Karpas-422 (cell line): ENCODE measurements at places on chromosomes 2 and 18. TPM values are rescaled to one million over a fixed set of nuclear protein-coding genes. Genes with fewer than 3 reads are reported as not detected.

GRCh38 chr2:33457556-33458247 is 18.7 kb upstream of the RASGRP3 start:
- H3K4me1 ChIP-seq, result peaks cover 3% of the 10 kb centered on the region
- no peaks in the 10 kb centered on the region for H3K36me3 ChIP-seq
- DNase-seq, result no peak
- no peaks in the 10 kb centered on the region for H3K27me3 ChIP-seq

GRCh38 chr2:34731292-34731691 is 1132.2 kb upstream of the FAM98A start:
- DNase-seq, result no peak
- H3K27me3 ChIP-seq, result no peaks in the 10 kb centered on the region
- no peaks in the 10 kb centered on the region for H3K36me3 ChIP-seq

DNA sequence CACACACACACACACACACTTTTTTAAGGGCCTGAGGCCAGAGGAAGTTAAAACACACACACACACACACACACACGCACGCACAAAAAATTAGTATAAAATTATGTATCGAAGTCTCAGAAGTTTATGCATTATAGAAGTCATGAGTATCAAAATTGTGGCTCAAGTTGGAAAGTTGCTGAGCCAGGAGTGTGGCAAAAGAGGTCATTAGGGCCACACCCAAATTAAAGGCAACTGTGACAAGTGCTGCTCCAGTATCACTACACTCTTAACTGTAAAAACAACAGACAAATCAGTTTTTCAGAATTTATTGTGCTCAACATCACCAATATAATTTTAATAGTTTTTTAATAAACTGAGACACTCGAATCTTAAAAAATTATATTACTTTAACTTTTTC is 36.9 kb downstream of the YWHAQ start:
- H3K4me3 ChIP-seq, result no peak overlapping the region
- H3K36me3 ChIP-seq, result peaks cover 46% of the 10 kb centered on the region; the same call in 1 of the 2 replicates
- 0 out of 2 replicates have a peak overlapping the region, but pooled peaks have one; percentile 51 for H3K27ac ChIP-seq

- H3K4me1 ChIP-seq, result no peaks in the 10 kb centered on the region
- no peak for DNase-seq
- H3K36me3 ChIP-seq, result no peaks in the 10 kb centered on the region
- no peak overlapping the region for H3K27ac ChIP-seq
- no peaks in the 10 kb centered on the region for H3K27me3 ChIP-seq
Observed at GRCh38 chr18:37486848-37487247, 78.8 kb downstream of the CELF4 start.

GRCh38 chr2:136025057-136025973 is 39.9 kb upstream of the DARS1 start:
- H3K4me3 ChIP-seq, result no peak overlapping the region
- no peaks in the 10 kb centered on the region for H3K36me3 ChIP-seq
- H3K4me1 ChIP-seq, result no peaks in the 10 kb centered on the region

DNA sequence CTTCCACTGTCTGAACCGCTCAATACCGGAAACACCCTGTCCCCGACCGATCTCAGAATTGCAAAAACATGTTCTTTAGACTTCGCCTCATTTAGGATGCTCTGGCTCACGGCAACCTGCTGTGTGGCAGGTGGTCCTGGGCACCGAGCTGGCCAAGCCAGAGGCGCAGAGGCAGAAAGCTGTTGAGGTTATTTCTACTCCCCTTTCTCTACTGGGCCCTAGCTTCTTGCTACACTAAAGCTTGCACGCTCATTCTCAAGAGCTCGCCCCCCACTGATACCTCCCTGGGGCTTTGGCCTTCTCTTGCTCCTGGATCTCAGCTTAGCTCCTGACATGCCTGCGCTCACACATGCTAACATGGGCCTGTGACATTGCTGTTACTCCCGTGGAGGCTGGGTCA is 417.4 kb downstream of the LPIN1 start:
- DNase-seq, result no peak
- peaks cover 9% of the 10 kb centered on the region for H3K4me1 ChIP-seq
- no peaks in the 10 kb centered on the region for H3K27me3 ChIP-seq

DNA sequence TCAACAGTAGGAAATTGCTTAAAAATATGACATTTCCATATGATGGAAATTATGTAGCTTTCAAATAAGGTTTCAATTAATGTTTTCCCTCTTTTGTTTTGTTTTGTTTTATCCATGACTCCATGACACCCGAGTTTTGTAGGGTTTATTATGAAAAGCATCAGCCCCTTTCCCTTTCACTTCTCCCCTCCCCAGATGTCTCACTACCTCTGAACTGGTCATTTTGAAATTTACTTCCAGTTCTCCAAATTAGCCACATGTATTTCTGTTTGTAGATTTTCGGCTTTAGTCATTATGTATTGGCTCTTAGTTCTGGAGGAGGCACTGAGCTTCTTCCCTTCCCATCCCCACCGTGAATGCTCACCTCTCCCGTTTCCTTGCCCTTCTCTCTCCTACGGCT is 18.6 kb upstream of the VPS4B start:
- H3K27me3 ChIP-seq, result no peaks in the 10 kb centered on the region
- DNase-seq, result no peak
- no peaks in the 10 kb centered on the region for H3K36me3 ChIP-seq
- peaks cover 14% of the 10 kb centered on the region for H3K4me1 ChIP-seq
- H3K27ac ChIP-seq, result no peak overlapping the region

GRCh38 chr2:182207049-182207746 is 219.6 kb downstream of the PDE1A start:
- no peaks in the 10 kb centered on the region for H3K36me3 ChIP-seq
- no peaks in the 10 kb centered on the region for H3K27me3 ChIP-seq
- no peak for DNase-seq
- H3K4me3 ChIP-seq, result no peak overlapping the region
- H3K4me1 ChIP-seq, result 0 out of 2 replicates have a peak, but pooled peaks cover 2% of the 10 kb centered on the region

DNA sequence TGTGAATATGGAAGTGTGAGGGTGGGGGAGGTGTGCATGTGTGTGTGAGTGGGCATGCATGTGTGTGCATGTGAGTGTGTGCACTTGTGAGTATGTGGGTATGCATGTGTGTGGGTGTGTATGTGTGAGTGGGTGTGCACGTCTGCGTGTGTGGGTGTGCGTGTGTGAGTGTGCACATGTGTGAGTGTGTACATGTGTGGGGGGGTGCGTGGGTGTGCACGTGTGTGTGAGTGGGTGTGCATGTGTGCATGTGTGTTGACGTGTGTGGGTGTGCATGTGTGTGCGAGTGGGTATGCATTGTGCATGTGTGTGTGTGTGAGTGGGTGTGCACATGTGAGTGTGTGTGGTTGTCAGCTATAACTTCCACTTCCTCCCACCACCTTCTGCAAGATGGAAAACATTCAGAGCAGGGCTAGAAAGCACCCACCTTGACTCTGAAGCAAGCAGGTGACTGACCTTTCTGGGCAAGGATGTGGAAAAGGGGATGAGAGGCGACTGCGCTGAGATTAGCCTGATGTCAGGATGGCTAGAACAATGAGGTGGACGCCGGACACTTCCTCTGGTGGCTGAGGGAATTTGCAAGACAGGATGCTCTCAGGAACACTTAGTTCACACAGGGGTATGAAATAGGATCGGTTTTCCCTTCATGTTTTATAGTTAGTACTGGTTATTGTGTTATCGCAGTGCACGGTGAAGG is 103.6 kb downstream of the ACKR3 start:
- H3K4me3 ChIP-seq, result no peak overlapping the region
- H3K27me3 ChIP-seq, result no peaks in the 10 kb centered on the region
- no peaks in the 10 kb centered on the region for H3K4me1 ChIP-seq

DNA sequence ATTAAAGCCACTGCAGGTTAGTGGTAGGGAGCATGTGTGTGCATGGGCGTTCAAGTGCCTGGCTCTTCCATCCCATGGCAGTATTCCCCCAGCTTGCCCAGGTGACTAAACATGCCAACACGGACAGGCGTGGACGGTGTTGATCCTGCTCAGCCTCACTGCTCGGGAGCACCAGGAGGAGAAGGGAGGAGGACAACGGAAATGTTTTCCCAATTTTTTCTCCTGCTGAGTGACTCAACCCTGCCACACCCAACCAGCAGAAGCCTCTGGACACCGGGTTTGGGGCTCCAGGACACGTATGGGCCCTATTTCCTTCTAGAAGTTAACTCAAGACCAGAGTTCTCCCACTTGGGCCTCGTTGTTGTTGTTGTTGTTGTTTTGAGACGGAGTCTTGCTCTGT is 139.1 kb downstream of the CYP26B1 start:
- no peaks in the 10 kb centered on the region for H3K36me3 ChIP-seq
- H3K4me3 ChIP-seq, result no peak overlapping the region
- no peaks in the 10 kb centered on the region for H3K27me3 ChIP-seq
- H3K4me1 ChIP-seq, result no peaks in the 10 kb centered on the region
- DNase-seq, result no peak

- no peaks in the 10 kb centered on the region for H3K27me3 ChIP-seq
- H3K4me3 ChIP-seq, result no peak overlapping the region
- H3K4me1 ChIP-seq, result no peaks in the 10 kb centered on the region
Observed at GRCh38 chr2:19336781-19337180, 21.6 kb downstream of the OSR1 start.

DNA sequence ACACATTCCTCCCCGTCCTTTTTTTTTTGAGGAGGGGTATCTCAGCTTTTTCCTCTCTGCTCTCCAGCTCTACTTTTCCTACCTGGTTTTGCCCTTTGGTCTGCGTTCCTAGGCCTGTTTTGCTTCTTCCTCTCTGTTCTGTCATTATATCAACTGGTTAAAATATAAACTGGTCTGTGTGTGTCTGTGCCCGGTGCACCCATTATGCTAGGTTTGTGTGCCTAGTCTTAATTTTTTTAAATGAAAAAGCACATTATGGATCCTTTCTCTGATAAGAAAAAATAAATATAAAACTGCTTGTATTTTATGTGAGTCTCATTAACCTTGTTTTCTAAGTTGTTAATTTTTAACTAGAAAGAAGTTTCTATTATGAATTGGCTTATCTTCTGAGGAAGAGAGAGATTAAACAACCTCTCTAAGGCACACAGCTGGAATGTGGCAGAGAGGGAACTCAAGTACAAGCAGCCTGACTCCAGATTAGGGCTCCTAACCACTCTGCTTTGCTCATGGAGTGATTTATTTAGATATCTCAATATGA is 17.4 kb downstream of the SLC38A11 start:
- no peaks in the 10 kb centered on the region for H3K4me1 ChIP-seq
- no peaks in the 10 kb centered on the region for H3K27me3 ChIP-seq
- no peak overlapping the region for H3K4me3 ChIP-seq

DNA sequence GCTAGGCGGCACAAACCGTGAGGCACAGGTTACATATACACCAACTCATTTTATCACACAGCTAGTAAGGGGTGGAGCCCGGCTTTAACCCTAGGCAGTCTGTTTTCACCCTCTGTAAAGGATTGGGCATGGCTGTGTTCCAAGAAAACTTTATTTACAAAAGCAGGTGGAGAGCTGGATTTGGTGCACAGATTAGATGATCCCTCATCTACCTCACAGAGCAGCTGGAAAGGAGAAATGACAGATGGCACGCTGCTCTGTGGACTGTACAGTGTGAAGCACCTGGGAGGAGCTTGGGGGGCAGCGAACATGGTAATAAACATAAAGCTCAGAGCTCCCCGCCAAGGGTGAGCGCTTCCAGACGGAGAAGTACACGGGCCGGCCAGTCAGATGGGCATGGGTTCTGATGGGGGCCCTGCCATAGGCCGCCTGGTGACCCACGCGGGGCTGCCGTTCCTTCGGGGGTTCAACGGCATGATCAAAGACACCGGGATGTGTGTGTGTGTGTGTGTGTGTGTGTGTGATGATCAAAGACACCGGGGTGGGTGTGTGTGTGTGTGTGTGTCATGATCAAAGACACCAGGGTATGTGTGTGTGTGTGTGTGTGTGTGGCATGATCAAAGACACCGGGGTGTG is 862 bp upstream of the TMEM177 start:
- H3K27me3 ChIP-seq, result no peaks in the 10 kb centered on the region
- no peak overlapping the region for H3K4me3 ChIP-seq
- no peak for DNase-seq
- peaks cover 12% of the 10 kb centered on the region for H3K4me1 ChIP-seq
- H3K27ac ChIP-seq, result no peak overlapping the region

DNA sequence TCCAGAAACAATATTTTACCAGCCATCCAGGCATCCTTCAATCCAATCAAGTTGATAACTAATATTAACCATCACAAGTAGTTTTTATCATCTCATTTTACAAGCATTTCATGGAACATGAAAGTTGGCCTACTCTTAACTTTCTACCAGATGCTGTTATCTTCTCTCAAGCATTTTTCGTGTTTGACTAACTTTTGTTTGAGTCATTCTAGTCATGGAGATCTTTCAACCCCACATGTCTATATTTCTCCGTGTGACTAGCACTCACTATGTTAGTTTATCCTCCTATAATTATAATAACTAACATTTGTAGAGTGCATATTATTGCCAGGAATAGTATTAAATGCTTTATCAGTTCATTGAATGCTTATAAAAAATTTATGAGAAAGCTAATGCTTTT is 307.0 kb upstream of the CWC22 start:
- H3K4me1 ChIP-seq, result no peaks in the 10 kb centered on the region
- H3K36me3 ChIP-seq, result no peaks in the 10 kb centered on the region
- no peak overlapping the region for H3K27ac ChIP-seq
- no peak overlapping the region for H3K4me3 ChIP-seq
- no peak for DNase-seq
- no peaks in the 10 kb centered on the region for H3K27me3 ChIP-seq

GRCh38 chr2:233815861-233816260 is 37.7 kb downstream of the MROH2A start:
- no peak for DNase-seq
- no peak overlapping the region for H3K4me3 ChIP-seq
- H3K27me3 ChIP-seq, result no peaks in the 10 kb centered on the region
- H3K4me1 ChIP-seq, result peaks cover 42% of the 10 kb centered on the region

DNA sequence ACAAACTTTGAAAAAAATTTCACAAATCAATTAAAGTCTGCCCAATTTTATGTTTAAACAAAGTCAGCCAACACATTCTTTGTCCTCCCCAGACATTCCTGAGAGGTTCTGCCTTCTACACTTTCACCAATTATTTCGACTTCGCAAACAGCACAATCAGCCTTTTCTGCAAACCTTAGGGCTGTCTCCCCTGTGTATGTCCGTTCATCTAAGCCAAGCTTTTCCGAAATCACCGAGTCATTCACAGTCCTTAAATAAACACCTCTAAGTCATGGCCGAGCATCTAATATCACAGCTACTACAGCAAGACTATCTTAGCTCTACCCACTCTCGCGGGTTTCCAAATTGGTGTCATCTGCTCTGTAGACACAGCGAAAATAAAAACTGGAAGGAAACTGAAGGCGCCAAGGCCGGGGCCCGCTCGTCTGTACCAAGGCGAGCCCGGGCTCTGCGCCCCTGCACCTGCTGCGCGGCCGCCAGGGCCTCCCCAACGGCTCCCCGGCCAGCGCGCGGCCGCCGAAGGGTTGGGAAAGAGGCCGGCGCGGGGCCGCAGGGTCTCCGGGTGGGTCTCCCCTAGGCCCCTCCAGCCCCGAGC is 730 bp downstream of the ODC1 start:
- peak overlapping the region; percentile 78 for H3K4me3 ChIP-seq
- H3K36me3 ChIP-seq, result peaks cover 31% of the 10 kb centered on the region
- peak; percentile 75 for DNase-seq
- peaks cover 38% of the 10 kb centered on the region for H3K4me1 ChIP-seq

- H3K4me3 ChIP-seq, result no peak overlapping the region
- H3K27me3 ChIP-seq, result no peaks in the 10 kb centered on the region
- H3K36me3 ChIP-seq, result no peaks in the 10 kb centered on the region
- DNase-seq, result no peak
- no peaks in the 10 kb centered on the region for H3K4me1 ChIP-seq
Observed at GRCh38 chr2:120907822-120908221, 172.2 kb downstream of the GLI2 start.

The OST4 gene
- 201 and 402 TPM in 2 replicates for total RNA-seq

The PLCD4 gene
- total RNA-seq, result 0.43 TPM in 1 of 2 replicates, not detected in the other

The NETO1 gene
- not detected in 2 replicates for total RNA-seq

The TMEM247 gene
- total RNA-seq, result not detected in 2 replicates

The LIMS3 gene
- total RNA-seq, result 0.26 and 0.40 TPM in 2 replicates
